ENCODE measurements at places on chromosomes 5 and 9.

DNA sequence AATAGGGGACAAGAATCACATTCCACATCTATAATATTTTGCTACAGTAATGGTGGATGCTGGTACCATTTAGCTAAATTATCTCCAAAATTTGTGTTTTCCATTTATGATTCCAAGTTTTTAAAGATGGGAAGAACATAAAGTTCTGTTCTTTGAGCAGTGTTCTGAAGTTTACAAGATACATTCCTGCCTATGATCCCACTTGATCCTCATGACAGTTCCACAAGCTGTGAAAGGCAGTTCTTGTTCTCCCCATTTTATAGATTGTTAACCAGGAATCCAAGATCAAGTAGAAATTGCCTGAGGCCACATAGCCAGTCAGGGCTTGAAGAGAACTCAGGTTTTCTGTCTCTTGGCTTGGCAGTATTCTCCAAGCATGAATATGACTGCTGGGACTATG is 257.3 kb downstream of the NR3C1 start:
- DNase-seq, result no peak

DNA sequence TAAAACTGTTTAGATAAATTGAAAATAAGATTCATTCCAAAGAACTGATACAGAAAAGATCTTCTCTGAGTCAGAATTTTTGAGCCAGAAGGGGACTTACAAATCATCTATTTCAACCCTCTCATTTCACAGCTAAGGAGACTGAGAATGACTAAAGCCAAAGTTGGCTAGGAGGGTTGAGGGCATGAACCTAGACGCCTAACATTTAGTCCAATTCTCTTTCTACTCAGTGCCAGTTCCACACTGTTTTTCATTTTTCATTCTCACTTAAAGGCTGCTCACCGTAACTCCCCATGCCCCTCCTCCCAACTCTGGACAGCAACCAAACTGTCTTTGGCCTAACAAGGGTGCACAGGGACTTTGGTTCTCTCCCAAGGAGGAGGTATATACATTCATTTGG is 364.0 kb downstream of the NDUFS4 start:
- no peak for DNase-seq

GRCh38 chr5:88557881-88558280 is 289.2 kb upstream of the TMEM161B start:
- DNase-seq, result no peak

GRCh38 chr5:95641741-95642220 is 4.8 kb upstream of the RFESD start:
- no peak for DNase-seq

DNA sequence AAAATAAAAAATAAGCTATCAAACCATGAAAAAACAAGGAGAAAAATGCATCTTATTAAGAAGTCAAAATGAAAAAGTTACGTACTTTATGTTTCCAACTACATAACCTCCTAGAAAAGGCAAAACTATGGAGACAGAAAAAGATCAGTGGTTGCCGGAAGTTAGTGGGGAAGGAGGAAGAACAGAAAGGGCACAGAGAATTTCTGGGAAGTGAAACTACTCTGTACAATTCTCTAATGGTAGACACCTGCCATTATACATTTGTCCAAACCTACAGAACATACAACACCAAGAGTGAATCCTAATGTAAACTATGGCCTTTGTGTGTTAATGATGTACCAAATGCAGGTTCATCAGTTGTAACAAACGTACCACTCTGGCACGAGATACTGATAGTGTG is 25.3 kb downstream of the SMU1 start:
- no peak for DNase-seq

DNA sequence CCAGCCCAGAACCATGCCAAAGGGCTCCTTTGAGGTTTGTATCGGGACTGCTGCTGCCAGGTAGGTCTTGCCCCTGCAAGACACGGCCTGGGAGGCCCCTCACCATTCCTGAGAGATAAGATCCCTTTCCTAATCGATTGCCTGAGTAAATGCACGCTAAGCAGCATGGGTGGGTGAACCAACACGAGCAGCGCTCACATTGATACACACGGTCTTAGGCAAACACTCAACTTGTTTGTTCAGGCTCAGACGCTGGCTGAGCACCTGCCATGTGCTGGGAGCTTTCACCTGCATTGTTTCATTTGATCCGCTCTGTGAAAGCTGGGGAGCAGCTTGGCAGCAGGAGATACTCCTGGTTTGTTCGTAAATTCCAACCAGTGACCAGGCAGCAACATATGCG is 76.9 kb upstream of the NEURL1B start:
- DNase-seq, result no peak

DNA sequence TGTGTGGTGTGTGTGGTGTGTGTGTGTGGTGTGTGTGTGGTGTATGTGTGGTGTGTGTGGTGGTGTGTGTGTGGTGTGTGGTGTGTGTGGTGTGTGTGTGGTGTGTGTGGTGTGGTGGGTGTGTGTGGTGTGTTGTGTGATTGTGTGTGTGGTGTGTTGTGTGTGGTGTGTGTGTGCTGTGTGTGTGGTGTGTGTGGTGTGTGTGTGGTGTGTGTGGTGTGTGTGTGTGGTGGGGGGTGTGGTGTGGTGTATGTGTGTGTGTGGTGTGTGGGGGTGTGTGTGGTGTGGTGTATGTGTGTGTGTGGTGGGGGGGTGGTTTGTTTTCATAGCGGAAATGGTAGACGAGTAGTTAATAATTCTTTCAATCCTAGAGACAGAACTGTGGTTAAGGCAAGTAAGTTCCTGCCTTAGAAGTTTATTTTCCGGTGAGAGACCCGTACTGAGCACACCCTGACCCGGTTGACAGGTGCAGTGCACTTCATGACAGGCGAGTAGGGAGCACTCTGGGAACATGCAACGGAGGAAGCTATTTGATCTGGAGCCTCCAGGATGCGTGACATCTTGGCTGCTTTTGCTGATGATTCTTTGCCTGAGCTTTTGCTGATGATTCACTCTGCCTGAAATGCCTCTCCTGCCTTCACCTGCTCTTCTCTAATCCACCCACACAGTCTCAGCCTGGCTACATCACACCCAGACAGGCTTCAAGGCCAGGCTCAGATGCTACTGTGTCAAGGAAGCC is 21.7 kb upstream of the FAT2 start:
- DNase-seq, result peak; percentile 51

GRCh38 chr5:166262395-166262794 is 2029.0 kb upstream of the WWC1 start:
- DNase-seq, result no peak

GRCh38 chr9:93652604-93653592 is 76.5 kb downstream of the PHF2 start:
- DNase-seq, result no peak

DNA sequence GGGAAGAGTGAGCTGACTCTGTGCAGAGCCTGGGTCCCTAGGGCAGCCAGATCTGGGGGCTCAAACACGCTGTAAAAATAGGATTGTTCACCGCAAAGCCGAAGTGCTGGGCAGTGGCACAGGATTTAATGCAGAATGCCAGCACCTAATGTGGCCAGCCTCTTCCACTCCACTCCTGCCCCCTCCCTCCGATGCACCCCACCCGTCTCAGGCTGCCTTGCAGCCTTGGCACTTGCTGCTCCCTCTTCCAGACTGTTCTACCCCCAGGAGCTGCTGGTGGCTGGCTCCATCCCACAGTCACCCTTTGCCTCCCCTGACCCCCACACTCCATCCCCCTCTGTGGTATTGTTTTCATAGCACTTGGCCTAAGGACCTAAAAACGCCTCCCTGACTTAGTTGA is 86.2 kb downstream of the SEMA4D start:
- no peak for DNase-seq

DNA sequence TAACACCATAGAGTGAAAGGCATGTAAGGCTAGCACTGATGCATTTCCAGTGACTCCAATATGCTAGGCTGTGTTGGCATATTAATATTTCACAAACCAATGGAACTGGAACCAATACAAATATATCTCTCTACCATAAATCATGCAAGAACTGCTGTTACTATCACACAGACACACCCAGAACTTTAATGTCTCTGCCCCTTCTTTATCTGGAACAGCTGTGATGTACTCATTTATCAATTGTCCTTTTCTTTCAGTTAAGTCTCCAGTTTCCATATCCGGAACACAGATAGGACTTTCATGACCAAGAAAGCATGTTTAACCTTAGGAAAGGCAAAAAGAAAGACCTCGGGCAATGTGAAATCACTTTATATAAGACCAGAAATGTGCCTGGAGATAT is 70.3 kb downstream of the SPTLC1 start:
- no peak for DNase-seq

- DNase-seq, result no peak
Observed at GRCh38 chr9:114012126-114012525, 66.0 kb downstream of the AMBP start.

DNA sequence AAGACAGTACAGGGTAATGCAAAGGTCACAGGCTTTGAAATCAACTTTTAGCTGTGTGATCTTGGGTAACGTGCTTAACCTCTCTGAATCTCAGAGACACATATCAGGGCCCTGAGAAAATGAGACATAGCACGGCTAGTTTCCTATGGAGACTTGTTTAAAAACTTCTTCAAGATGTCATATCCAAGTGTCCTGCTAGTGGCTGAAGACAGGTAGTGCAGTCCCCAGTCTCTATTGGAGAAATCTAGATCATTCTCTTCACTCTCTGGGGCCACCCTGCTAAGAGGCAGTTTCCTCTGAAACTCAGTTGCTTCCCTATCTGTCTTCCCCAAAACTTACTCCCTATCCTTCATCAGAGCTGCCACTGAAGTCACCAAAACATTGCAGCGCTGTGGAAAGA is 30.3 kb upstream of the GRXCR2 start:
- DNase-seq, result no peak

- DNase-seq, result no peak
Observed at GRCh38 chr9:37776328-37776727, 8.5 kb downstream of the EXOSC3 start.

Data from CD4-positive, alpha-beta T cell treated with Interleukin-10 for 1 hour (primary cell).